ENCODE measurements at places on chromosomes 13 and 19.

DNA sequence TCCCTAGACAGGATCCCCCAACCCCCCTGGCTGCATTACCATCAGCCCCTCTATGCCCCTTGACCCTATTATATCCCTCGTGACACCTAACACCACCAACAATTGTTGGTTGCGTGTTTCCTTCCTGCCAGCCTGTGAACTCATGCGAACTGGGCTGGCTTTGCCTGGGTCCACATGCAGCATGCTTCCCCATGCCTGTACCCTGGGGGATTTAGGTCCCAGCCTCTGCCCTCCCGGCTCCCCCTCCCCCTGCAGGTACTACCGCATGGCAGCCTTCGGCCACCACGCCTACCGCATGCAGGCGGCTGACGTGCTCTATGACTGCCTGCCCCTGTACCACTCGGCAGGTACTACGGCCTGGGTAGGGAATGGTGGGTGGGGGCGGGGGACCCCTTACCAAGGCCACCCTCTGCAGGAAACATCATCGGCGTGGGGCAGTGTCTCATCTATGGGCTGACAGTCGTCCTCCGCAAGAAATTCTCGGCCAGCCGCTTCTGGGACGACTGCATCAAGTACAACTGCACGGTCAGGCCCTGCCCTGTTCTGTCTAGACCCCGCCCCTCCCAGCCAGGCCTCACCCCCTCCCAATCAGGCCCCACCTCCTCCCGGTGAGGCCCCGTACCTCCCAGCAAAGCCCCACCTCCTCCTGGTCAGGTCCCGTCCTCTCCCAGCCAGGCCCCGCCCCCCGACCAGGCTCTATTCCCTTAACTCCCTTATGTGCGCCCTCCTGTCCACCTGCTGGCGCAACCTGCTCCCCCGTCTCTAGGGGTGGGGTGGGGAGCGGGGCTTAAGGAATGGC, 18.5 kb downstream of the SLC27A1 start:
- peak; percentile 49 for DNase-seq

- DNase-seq: no peak
These were observed 330.3 kb upstream of the ARGLU1 start for GRCh38 chr13:106898231-106898630.

- DNase-seq: no peak
These were observed 149.1 kb downstream of the KLF12 start for GRCh38 chr13:73984949-73985691.

GRCh38 chr13:25881971-25882451, 169.8 kb downstream of the SHISA2 start:
- DNase-seq: no peak

DNA sequence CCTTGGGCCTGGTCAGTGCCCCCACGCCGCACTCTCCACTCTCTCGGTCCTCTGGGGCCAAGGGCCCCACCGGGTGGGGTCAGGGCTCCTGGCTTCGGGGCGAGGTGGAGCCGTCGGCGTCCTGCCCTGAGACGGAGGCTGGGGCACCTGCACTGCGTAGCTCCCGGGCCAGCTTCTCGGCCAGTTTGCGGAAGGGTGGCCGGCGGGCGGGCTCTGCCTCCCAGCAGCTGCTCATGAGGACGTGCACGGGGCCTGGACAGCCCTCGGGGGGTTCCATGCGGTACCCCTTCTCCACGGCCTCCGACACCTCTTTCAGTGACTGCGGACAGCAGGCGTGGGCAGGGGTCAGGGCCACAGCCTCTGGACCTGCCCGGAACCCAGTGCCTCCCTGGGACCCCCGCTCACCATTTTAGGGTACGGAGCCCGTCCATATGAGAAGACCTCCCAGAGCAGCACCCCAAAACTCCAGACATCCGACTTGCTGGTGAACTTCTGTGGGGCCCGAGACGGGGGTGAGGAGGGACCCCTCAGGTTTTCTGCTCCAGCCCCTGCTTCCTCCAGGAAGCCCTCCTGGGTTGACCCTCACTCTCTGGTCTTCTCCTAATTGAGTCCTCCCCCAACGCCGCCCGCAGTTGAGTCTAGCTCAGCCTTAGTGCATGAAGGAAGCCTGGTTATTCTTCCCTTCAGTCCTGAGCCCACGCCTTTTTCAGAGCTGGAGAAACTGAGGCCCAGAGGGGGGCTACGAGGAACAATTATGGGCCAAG, 6.3 kb upstream of the RAX2 start:
- no peak for DNase-seq

DNA sequence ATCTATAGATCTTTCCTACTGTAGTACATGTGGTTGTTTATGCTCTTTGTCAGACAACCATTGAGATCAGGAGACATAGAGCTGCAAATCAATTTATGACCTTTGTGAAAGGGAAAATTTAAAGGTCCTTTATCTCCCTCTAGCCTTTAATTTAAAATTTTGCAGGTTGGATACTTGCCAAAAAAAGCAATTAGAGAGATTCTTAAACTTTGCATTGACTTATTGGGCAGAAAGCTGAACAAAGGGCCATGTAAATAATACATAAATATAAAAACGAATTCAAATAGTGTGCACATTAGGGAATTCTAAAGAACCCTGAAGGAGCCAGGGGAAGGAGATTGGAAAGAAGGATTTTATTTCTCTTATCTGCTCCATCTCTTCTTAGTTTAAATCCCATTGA, 22.0 kb upstream of the RB1 start:
- no peak for DNase-seq

GRCh38 chr13:111623743-111624505, 303.5 kb downstream of the TEX29 start:
- no peak for DNase-seq

- DNase-seq: no peak
These were observed 34.7 kb downstream of the BRD4 start for GRCh38 chr19:15297416-15298224.

- no peak for DNase-seq
These were observed 4.1 kb upstream of the KLF5 start for GRCh38 chr13:73054712-73055111.

DNA sequence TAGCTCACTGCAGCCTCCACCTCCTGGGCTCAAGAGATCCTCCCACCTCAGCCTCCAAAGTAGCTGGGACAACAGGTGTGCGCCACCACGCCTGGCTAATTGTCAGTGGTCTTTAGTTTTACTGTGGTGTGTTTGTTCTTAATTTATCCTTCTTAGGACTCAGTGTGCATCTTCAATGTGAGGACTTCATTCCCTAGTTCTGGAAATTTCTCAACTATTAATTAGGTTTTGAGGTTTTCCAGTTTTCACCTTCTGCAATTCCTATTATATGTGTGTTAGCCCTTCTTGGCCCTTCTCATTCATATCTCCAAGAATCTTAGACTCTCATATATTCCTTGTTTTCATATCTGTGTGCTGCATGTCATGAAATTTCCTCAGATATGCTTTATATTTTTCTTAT, 32.2 kb upstream of the SLC7A10 start:
- no peak for DNase-seq

DNA sequence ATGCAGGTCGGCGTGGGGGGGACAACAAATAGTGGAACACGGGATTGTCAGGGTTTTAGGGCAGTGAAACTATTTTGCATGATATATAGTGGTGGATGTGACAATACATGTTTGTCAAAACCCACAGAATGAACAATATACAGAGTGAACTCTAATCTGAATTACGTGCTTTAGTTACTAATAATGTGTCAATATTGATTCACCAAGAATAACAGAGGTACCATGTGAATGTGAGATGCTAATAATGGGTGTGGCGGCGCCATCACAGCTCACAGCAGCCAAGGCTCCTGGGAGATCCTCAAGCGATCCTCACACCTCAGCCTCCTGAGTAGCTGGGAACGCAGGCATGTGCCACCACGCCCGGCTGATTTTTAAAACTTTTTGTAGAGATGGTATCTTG, 12.9 kb downstream of the ELAVL1 start:
- no peak for DNase-seq

DNA sequence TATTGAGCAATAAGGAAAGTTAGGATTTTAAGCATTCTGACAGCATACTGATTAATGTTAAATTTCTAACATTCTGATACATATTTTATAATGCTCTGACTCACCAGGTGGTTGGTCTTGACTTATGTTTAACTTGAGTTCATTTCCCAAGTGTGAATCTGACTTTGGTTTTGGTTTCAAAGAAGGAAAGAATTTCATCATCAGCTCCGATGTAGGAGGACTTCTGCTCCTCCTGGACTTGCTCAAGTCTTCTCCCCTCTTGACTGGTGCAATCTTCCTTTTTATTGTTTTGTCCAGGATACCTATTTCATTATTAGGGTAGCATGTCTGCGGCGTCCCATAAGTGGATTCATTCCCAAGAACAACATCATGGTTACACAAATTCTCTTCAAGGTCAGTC, 141.3 kb downstream of the RNF17 start:
- no peak for DNase-seq

DNA sequence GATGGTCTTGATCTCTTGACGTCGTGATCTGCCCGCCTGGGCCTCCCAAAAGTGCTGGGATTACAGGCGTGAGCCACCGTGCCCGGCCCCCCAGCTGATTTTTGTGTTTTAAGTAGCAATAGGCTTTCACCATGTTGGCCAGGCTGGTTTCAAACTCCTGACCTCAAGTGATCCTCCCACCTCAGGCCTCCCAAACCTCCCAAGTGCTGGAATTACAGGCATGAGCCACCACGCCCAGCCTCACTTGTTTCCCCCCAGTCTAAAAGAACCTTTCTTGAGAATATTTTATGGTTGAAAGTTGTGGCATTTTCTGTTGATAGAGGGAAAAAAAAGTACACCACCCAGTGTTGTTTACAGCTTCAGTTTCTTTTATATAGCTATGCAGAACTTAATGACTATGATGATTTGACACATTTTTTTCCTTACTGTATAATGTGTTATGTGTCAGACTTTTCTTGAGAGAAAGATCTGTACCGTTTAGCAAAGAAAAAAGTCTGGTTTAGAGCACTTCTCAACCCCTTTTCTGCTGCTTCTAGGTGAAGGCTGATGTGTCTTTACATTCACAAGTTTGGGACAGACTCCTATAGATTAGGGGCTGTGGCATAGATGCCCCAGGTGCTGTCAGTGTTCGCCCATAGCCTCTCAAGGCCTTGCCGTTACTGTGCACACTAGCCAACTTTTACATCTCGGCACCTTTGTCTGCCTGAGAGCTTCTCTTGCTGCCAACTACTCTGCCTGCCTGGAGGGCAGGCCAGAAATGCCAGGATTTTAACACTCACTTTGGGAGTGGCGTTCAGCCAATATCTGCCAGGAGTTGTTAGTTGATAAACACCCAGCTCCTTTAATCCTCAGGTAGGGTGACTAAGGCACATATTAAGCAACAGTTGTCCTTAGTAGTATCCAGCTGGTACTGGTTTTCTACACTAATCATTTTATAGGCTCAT, 33.0 kb downstream of the KCTD4 start:
- DNase-seq: no peak

GRCh38 chr13:35695448-35695770, 218.9 kb upstream of the MAB21L1 start:
- no peak for DNase-seq

GRCh38 chr13:41013835-41014234, 5.3 kb downstream of the ELF1 start:
- no peak for DNase-seq

DNA sequence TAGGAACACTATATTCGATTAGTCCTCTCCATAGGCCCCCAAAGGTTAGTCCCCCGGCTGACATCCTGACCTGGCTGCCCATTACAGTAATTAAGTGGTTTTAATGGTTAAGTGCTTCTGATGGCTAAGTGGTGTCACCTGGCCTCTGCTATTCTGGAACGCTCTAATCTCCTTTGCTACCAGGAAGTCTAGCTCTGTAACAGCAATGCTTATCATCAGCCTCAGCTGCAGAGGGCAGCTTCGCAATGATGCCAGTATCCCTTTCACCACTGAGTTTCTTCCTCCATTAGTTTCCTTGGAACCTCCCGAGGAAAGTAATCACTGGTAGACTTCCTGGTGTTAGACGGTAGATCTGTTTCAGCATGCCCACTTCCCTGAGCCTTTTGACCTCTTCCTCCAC, 8.6 kb upstream of the RNF6 start:
- no peak for DNase-seq

GRCh38 chr13:45718063-45718462, 15.9 kb downstream of the CBY2 start:
- no peak for DNase-seq

DNA sequence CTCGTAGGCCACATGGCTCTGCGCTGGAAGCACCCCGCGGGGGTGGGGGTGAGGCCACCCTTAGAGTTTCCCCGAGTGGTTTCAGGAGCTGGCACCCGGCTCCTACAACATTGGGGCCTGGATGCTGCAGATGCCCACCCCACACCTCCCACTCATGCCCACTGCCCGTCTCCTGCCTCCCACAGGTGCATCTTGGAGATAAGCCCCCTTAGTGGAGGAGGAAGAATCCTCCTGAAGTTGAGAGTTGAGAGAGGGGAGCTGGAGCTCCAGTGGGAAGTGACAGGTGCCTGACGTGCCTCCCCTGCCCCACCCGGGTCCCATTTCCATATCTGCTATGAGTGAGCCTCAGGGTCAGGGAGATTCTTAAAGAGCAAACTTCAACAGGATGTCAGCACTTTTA, 341.3 kb downstream of the TEX29 start:
- no peak for DNase-seq

GRCh38 chr13:93289053-93289452, 62.4 kb downstream of the GPC6 start:
- DNase-seq: no peak

DNA sequence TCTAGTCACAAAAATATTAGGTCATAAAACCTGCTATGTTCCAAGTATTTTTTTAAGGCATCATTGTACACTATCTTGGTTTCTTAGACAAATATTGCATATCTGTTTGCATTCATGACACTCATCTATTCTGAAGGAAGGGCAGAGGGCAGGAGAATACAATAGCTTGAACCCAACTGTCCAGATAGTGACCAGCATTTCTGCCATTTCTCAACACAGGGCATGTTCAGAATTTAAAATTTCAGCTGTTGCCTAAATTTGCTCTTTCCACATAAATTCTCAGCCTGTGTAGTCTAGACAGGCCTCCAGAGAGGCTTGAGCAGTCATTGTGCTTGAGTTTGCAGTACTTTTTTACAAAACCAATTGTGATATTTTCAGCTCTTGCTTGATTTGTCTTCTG, 119.5 kb downstream of the ZAR1L start:
- no peak for DNase-seq

DNA sequence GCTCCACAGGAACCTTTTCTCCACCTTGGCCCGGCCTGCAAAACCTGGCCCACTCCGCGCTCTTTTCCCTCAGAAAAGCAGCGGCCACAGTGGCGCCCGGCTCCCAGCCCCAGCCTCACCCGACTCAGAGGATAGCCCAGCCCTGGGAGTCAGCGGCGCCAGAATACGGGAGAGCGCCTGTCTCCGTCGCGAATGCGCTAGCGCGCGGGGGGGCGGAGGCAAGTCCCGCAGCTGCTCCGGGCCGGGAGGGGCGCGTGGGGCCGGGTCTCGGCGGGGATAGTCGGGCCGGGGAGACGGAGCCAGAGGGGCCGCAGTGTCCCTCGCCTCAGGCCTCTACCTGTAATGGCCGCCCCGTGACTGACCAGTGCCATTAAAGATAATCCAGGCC, at the start of gene ZFP30:
Gene ZFP30 (minus strand): TSS at position 165 of the 388 bp plus-strand sequence. CDS start 7,643 bp downstream, outside the sequence.
- DNase-seq: peak; percentile 64

DNA sequence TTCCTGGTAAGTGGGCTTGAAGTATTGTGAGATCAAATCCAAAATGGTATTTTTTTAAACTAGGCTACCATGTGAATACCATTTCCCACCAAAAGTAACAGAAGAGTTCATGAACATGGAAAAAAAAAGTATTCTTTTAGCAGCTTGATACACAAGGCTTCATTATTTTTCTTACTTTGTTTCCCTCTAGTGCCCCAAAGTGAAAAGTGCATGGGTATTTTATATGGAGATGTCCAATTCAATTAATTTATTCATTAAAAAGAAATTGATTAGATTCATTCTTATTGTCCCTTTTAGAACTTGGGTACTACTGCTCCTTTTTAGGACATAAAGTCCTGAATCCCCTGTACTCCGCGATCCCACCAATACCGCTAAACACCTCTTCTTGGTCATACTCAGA, 28.6 kb upstream of the SCEL start:
- DNase-seq: no peak

- DNase-seq: no peak
These were observed at the start of gene LACC1 for GRCh38 chr13:43879755-43880181. LACC1 (plus strand) TSS chr13:43879904; CDS start chr13:43880986, 1,082 bp downstream.
